ENCODE measurements at places on chromosomes 4 and X. TPM values are rescaled to one million over a fixed set of nuclear protein-coding genes. Genes with fewer than 3 reads are reported as not detected.

IL9R gene
- total RNA-seq, result not detected

RHOH gene
- total RNA-seq, result 0.23 TPM

FAM236C gene
- not detected for total RNA-seq

GPM6B gene
- total RNA-seq, result 3.6 TPM

ARX gene
- 3.1 TPM for total RNA-seq

CWH43 gene
- total RNA-seq, result not detected

GAGE1 gene
- total RNA-seq, result not detected

CCKAR gene
- total RNA-seq, result not detected

NWD2 gene
- total RNA-seq, result not detected

TLL1 gene
- total RNA-seq, result 0.54 TPM

EDNRA gene
- 2.2 TPM for total RNA-seq

BMP2K gene
- 15.2 TPM for total RNA-seq

RHOXF2 gene
- not detected for total RNA-seq

CAMK2D gene
- 83.8 TPM for total RNA-seq

SPANXN4 gene
- not detected for total RNA-seq

CT55 gene
- not detected for total RNA-seq

NAP1L3 gene
- total RNA-seq, result 0.15 TPM

ETDB gene
- total RNA-seq, result not detected

MAP3K15 gene
- not detected for total RNA-seq

TMEM35A gene
- not detected for total RNA-seq

EFHC2 gene
- total RNA-seq, result not detected

GATA1 gene
- total RNA-seq, result 0.17 TPM

SMIM10 gene
- total RNA-seq, result 2.1 TPM

MAGEC1 gene
- not detected for total RNA-seq

PPID gene
- 43.8 TPM for total RNA-seq

MAP7D2 gene
- 0.32 TPM for total RNA-seq

AR gene
- 7.3 TPM for total RNA-seq

OTC gene
- 0.14 TPM for total RNA-seq

PHKA1 gene
- 39.4 TPM for total RNA-seq

CENPVL3 gene
- not detected for total RNA-seq

EDA gene
- total RNA-seq, result 2.5 TPM

FGFBP1 gene
- total RNA-seq, result not detected

ANK2 gene
- 85.5 TPM for total RNA-seq

ATP10D gene
- 6.1 TPM for total RNA-seq

FAM184B gene
- total RNA-seq, result 0.38 TPM

BGN gene
- 20.3 TPM for total RNA-seq

ALB gene
- total RNA-seq, result 5.4 TPM

CHST7 gene
- 1.6 TPM for total RNA-seq

HNRNPD gene
- total RNA-seq, result 139 TPM

TRIML2 gene
- total RNA-seq, result not detected

TBX22 gene
- not detected for total RNA-seq

SPANXN3 gene
- total RNA-seq, result not detected

MAGEB10 gene
- total RNA-seq, result not detected

DDX53 gene
- total RNA-seq, result not detected

VCX3B gene
- total RNA-seq, result not detected

ITGB1BP2 gene
- 17.7 TPM for total RNA-seq

RFC1 gene
- 13.4 TPM for total RNA-seq

HPGD gene
- 0.98 TPM for total RNA-seq

CT47B1 gene
- not detected for total RNA-seq
